Activated naive CD4-positive, alpha-beta T cell (primary cell): ENCODE measurements at places on chromosomes 12 and 14.

DNA sequence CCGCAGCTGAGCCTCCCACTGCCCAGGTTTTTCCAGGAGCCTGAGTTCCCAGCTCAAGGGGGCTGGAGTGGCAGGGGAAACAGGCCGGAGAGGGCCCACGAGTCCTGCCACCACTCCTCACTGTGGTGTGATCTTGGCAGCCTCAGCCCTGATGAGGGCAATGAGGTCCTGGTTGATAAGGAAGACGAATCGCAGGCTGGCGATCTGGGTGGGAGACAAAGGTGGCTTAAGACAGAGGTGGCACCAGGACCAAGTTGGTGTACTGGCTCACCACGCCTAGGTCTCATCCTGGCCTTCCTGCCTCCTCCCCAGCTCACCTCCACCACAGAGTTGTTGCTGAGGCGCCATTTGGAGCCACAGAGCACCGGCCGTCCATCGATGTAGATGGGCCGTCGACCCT is 9.4 kb downstream of the MCRS1 start:
- no peak for DNase-seq

DNA sequence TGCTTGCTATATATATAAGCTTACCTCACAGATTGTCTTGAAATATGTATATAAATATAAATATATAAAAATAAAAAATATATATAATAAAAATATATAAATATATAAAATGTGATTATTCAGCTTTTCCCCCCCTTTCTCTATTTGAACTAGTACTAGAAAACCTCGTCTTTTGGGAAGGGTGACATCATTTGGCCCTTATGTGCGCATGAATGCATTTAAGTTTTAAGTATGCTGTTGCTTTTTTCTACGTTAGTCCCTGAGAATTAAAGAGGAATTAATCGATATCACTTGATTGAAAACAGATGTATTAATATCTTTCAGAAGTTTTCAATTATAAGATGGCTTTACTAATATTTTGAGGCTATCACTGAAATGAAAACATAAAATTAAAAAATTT is 69.9 kb downstream of the RAD51B start:
- DNase-seq, result no peak

DNA sequence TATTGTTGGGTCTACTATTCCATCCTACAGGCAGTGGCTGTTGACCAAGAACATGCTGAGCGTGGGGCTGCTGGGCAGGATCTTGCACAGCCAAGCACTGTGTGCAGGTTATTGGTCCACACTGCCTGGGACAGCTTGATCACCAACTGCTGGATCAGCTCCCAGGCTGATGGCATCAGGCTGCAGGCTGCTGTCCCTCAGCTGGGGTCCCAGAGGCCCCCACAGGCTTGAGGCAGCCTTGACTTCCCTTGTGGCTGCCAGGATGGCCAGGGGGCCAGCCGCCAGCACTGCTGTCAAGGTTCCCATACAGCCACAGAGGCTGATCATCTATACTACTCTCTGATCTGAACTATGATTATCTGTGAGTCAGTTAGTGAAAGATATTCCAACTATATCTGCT is 9.8 kb downstream of the OR2AP1 start:
- no peak for DNase-seq

GRCh38 chr14:85572845-85573244 is 42.9 kb downstream of the FLRT2 start:
- DNase-seq, result no peak

DNA sequence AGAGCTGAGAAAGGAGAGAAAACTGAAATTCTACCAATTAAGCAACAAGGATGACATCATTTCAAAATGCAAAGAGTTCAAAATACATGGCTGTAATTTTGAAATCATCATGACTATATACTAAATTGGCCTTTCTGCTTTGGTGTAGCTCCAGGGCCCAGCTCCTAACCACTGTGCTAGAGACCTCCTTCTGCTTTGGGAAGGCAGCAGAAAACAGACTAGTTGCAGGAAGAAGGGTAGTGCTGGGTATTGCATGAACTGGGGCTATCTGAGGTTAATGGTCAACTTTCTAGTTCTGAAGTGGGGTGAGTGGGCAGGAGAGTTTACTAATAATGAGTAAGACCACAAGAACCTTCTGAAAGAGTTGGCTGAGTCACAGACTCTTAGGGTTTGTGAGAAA is 66.2 kb downstream of the PTGER2 start:
- DNase-seq, result no peak

- no peak for DNase-seq
Observed at GRCh38 chr14:36518586-36519430, 1.2 kb downstream of the NKX2-1 start.

DNA sequence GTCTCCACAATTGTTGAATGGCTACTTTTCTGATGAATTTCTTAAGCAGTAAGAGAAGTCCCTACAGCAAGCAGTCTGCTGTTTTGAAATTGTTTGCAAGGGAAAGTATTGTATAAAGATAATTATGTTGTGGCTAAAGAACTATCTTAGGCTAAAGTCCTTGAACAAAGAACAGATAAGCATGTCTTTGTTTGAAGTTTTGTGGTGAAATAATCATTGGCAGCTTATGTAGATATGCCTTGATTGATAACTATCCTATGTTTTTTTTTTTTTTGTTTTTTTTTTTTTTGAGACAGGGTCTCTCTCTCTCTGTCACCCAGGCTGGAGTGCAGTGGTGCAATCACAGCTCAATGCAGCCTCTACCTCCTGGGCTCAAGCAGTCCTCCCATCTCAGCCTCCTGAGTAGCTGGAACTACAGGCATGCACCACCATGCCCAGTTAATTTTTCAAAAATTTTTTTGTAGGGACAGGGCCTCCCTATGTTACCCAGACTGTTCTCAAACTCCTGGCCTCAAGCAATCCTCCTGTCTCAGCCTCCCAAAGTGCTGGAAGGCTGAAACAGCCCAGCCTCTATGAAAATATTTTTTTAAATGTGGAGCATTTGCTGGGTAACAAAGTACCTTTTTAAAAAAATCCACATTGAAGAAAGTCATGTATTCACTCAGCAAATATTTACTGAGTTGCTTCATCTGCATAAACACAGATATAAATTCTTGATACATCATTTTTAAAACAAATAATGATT is 80.8 kb downstream of the LLPH start:
- DNase-seq, result no peak
